Amygdala (tissue), 56 donors: ENCODE measurements at places on chromosomes 3 and 15.

DNA sequence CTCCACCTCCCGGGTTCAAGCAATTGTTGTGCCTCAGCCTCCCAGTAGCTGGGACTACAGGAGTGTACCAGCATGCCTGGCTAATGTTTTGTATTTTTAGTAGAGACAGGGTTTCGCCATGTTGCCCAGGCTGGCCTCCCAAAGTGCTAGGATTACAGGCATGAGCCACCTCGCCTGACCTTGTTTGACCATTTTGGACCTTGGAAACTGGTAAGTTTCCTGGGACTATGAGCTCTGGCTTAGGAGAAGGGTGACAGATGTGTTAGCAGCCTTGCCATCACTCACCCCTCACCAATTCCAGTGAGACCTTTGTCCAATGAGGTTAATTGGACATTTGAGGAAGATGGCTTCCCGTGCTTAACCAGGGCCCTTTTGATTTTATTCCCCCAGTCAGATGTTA, 19.9 kb downstream of the DNASE1L3 start:
- DNase-seq = no peak

DNA sequence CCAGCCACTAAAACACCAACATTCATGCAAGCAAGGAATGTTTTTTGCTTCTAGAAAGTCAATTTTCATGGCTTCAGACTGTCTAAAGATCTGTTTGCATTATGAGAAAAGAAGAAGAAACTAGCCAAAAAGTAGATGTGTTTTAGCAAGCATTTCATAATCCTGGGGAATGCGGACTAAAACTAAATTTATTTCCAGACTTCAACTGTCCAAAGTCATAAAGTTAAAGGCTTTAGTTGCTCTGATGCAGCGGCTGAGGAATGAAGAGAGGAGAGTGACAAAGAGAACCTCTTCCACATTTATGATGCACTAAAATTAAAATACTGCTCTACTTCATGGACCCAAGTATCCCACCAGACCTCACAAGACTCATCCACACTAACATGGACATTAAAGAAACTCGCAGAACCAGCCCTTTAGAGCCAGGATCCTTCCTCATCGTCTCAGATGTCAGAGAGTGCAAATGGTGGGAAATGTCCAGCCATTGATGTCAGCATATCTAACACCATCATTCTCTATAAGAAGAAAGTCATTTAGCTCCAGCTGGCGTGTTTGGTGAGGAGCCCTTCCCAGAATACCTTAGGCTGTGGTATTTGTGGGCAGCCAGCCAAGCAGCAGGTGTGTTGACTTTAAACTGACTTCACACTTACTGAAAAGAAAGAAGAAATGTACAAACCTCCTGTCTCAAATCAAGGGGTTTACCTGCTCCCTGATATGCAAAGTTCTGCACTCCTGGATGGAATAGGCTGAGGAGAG, 17.4 kb downstream of the FYCO1 start:
- DNase-seq = no peak

- no peak for DNase-seq
Observed at GRCh38 chr3:57985176-57985983, 22.8 kb upstream of the FLNB start.

GRCh38 chr3:119279101-119279554, 15.1 kb upstream of the ARHGAP31 start:
- peak; percentile 61 for DNase-seq

DNA sequence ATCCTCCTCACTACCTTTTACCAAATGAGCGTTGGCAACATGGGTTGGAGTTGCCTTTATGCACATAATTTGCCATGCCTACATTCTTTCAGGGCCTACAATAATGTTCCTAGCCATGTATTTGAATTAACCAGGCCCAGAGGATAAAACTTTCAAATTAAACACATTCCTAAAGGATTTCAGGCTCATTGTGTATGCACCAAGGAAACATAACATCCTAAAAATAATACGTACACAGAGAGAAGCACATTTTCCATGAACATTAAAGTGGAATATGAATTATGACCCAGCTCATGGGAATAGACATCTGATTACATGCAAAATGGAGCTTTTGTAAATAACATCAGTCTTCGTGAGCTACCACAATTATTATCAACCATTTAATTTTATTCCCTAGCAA, 203.3 kb downstream of the RORA start:
- no peak for DNase-seq

DNA sequence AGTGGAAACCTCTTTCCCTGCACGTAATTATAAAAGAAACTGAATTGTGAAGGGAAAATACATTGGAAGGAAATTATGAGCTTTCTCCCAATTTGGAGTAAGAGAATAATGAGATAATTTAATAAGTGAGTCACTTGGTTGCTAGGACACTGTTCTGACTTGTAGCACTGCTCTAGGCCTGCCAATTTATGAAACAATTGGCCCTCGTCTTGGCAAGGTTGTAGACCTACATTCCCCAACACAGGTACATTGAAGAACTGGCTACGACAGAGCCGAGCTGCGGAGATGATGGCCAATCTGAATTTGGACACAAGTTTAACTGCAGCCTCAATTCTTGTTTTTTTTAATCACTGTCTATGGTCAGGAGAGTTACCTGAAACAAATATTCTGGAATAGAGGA, 674.1 kb downstream of the MECOM start:
- DNase-seq = no peak

DNA sequence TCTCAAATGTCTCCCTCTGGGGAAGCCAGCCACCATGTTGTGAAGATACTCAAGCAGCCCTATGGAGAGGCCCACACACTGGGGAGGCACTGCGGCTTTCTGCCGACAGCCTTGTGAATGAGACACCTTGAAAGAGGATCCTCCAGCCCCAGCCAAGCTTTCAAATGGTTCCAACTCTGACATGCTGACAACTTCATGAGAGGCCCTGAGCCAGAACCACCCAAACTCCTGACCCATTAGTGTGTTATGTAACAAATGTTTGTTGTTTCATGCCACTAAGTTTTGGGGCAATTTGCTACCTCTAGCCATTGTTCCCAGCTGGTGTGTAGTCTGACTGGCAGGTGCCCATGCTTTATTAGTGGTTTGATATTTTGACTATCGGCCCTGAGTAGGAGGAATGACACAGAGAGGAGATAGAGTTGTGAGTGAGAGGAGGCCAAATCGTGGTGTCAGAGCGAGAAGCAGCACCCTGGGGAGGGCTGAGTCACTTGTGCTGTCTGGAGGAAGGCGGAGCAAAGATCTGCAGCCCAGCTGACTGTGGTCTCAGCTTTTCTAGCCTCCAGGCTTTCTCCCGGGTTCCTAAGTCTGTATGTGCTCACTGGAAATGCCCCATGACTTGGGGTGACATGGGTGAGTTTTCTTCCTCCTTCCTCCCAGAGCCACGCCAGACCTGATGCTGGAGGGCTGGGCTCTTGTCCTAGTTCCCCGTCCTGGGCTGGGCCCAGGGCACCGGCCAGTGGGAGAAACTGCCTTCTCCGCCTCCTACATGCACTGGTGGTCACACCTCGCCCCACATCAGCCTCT, 56.7 kb upstream of the BLM start:
- no peak for DNase-seq

- DNase-seq = no peak
Observed at GRCh38 chr3:177401375-177401774, 204.1 kb upstream of the TBL1XR1 start.

DNA sequence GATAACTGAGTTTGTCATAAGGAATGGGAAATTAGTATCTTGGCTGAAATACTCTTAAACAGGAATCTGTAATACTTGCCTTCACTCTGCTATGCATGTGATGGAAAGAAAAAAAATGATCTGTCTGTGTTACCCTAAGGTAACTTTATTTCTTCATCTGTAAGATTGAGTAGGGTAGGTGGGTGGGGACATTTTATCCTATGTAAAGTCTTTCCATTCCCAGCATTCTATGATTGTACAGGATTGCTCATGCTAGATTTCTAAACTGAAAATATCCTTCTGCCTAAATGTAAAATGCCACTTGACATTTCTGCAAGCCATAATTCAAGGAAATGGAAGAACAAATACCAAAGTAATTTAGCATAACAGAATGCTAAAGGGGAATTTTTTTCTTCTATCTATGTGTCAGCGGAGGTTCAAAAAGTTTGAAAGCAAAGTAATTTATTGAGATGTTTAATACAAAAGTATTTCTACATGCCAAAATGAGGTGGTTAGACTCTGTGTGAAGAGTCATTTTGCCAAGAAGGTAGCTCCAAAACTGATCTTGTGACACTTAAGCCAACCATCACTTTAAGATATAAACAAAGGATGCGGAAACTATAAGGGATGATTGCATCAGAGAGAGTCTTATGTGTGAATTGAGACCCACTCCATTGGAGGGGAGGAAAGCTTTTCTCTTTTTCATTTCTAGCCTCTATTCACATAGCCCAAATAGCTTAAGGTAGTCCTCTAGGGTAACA, 46.6 kb upstream of the SERPINI2 start:
- DNase-seq = no peak

GRCh38 chr3:134029734-134030378, at the start of gene SLCO2A1:
Gene SLCO2A1, minus strand, starts transcription at chr3:134029925. Its CDS starts 123 bp downstream, at chr3:134029802.
- DNase-seq = no peak

- DNase-seq = no peak
Observed at GRCh38 chr3:8841472-8841871, 72.1 kb upstream of the OXTR start.

- no peak for DNase-seq
Observed at GRCh38 chr3:24242012-24242698, 252.5 kb downstream of the THRB start.

GRCh38 chr3:72520690-72521308, 327.4 kb downstream of the SHQ1 start:
- DNase-seq = no peak

DNA sequence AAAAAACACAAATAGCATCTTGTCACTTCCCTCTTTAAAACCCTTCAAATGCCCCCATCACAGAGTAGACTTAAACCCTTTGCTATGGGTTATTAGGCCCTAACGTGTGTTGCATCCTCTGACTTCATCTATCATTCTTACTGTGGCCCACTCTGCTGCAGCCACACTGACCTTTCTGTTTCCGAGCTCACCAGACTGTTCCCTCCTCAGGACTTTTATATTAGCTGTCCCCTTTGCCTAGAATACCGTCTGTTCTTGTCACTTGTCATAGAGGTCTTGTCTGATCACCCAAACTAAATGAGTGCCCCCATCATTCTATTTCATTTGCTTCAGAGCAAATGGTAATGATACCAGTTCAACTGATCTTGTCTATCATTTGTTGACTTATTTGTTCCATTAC, 877 bp upstream of the FEM1B start:
- DNase-seq = no peak

DNA sequence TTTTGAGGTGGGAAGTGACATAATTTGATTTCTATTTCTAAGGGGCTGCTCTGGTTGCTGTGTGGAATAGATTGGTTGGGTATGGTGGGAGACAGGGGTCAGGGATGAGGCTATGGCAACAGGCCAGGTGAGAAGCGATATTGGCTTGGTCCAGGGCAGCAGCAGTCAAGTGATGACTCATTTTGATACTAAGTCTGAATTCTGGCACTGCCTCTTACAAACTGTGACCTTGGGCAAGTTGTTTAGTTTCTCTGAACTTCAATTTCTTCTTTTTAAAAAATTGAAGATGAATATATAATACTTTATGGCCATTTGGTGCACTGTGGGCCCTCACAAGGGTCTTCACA, 40.4 kb upstream of the CLSTN2 start:
- no peak for DNase-seq

- DNase-seq = no peak
Observed at GRCh38 chr15:68183616-68184315, 21.4 kb downstream of the CALML4 start.

DNA sequence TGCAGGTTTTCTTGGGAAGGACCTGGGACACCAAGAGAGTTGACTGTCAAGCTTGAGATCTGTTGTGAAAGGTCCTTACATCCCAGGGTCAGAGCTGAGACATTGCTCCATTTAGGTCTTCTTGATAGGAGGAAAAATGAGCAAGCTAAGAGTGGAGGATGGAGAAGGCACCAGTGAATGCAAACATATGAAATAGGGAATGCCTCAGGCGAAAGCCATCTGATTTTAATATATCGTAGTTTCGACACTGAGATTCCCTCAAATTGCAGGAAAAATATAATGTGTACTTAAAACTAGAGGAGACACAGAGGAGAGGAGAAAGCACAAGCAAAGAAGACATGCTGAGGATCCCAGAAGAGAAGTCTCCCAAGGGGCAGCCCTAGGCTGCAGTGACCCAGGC, 85.5 kb downstream of the TM4SF4 start:
- DNase-seq = no peak

- no peak for DNase-seq
Observed at GRCh38 chr3:10173926-10174435, 9.3 kb downstream of the IRAK2 start.

DNA sequence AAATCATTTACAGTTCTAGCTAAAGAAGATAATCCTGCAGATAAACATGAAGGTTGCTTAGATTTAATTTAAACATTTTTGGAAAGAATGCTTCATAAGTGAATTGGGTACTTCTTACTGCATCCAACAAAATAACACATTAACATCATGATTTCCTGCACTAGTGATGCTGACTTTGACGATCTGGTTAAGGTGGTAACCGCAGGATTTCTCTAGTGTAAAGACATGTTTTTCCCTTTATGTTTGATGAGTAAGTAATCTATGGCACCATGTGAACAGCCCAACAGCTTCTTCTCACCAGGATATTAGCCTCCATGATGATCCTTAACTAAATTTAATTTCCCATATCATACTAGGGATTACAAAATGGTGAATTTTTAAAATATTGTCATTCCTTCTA, 14.1 kb downstream of the SPPL2A start:
- no peak for DNase-seq
